ENCODE measurements at places on chromosomes 16 and 17.

- no peak for DNase-seq
Measured at GRCh38 chr17:4560421-4560820, at the start of gene GGT6. TSS of gene GGT6 (minus strand) at chr17:4560577. CDS start at chr17:4560521, 56 bp downstream.

DNA sequence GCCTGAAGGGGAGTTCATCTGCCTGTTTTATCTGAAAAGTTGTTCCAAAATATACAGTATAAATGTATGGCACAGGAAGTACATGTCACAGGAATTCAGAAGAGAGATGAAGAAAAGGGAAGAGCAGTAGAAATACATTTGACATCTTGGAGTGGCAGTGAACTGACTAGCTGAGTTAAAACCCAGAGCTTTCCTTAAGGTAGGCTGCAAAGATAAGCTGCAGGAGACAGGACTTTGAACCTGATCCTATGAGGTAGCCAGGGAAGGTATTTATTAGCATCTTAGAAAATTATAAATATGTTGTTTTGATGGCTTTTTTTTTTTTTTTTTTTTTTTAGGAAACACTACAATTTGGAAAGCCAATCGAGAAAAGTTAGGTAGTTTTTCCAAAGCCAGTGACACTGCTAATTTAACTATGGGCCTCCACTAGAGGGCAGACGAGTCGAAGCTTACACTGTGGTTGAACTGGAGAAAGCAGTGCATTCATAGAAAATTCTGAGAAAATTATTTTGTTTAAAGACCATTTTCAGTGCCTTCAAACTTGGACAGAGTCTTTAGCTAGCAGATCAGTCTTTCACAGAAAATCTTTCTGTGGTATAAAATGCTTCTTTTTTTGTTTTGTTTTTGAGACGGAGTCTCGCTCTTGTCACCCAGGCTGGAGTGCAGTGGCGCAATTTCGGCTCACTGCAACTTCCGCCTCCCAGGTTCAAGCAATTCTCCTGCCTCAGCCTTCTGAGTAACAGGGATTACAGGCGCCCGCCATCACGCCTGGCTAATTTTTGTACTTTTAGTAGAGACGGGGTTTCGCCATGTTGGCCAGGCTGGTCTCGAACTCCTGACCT lies 122.3 kb downstream of the SSH2 start:
- no peak for DNase-seq

DNA sequence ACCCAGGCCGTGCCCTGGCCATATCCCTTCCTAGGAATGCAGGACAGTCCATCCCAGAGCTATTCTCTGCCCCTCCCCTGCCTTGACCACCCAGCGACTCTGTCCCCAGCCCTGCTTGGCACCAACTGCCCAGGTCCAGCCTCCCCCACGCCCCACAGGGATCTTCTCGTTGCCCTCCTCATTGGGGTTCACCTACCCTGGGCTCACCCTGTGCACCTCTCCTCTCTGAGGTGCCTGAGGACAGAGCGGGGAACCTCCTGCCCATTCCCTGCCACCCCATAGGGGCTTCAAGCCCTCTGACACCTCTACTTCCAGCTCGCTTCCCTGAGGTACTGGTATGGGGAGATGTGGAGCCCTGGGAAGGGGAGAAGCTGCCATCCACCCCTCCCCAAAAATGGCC lies 6.2 kb upstream of the MPP2 start:
- no peak for DNase-seq

- no peak for DNase-seq
Measured at GRCh38 chr17:20926532-20926931, 116.3 kb downstream of the USP22 start.

DNA sequence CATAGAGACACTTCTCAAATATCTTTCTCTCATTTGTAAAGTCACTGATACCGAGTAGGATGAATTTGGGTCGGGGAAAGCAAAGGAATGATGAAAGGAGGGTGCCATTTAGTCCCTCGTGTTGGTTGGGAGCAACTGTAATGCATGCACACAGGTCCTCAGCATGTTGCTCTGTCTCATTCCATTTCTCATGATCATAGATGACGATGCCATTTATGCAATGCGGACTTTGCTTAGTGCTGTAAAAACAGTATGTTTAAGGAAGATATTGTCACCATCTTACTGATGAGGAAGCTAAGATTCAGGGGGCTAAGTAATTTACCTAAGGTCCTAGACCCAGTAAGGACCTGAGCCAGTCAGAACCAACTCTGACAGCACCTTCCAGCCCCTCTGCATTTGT lies 100.1 kb downstream of the AATF start:
- no peak for DNase-seq

DNA sequence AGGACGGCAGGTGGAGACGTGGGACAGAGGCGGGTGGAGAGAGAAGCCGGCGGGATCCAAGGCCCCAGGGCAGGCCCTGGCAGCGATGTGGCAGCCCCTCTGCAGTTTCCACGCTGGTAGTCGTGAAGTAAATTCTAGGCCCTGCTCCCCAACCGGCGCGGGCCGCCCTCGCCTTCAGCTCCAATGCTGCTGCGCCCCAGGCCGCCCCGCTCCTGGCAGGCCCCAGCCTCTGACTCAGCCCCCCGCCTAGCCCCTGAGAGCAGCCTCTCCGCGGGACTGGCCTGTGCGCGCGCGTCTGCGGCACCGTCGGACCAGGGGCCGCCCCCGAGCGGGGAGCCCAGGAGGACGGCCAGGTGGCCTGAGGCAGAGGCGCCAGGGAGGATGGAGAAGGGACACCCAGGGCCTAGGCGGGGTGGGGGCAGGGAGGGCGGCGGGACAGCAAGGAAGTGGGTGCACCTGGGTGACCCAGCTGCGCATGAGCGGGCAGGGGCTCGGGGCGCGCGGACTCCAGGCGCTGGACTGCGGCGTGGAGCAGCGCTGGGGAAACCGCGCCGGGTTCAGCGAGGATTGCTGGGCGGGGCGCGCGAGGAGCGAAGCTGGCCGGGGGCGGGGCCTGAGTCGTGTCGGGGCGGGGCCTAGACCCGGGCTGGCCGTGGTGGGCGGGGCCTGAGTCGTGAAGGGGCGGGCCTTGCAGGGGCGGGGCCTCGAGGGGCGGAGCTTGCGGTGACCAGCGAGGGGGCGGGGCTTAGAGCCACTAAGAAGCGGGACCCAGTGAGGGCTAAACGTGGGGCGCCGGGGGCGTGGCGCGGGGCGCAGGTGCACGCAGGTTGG lies 29.6 kb downstream of the ZNF778 start:
- DNase-seq = no peak

DNA sequence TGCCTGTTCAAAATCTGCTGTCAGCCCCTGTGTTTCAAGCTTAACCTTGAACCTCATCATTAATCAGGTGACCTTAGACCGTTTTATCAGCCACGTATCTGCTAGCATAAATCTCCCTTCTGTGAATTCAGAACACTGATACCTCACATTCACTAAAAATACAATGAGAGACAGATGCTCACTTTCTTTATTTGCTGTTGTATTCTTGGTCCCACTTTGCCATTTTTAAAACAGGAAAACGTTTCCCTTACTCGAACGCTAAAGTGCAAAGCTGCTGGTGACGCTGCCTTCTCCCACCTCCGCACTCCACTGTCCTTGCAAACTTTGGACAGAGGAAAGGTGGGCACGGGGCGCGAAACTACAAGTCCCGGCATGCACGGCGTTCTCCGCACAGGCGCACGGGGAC lies 220 bp upstream of the ARHGAP44 start:
- no peak for DNase-seq

DNA sequence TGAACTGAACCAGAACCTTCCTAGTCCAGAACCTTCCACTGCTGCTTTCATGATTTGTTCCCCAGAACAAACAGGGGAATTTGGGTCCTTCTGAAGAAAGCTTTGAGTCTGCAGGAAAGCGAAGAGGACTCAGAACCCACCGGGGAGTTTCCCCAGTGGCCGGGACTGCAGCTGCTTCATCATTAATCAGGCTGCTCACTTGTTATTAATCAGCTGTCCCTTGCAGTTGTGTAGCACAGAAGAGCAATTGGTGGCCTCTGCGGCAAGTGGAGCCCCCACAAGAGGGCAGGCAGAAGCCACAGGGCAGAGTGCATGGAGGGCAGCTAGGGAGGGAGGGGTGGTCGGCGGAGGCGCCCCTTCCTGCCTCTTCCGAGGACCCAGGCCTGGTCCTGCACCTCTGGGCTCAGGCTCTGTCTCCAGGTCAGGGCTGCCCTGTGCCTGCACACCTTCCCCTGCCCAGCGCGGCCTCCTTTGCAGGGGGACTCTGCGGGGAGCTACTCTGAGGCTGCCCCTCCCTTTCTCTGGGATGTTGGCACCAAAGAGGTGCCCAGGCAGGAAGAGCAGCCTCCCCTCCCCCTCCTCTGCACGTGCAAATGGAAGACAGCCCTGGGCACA lies 6.9 kb downstream of the CCL17 start:
- DNase-seq = no peak

- no peak for DNase-seq
Measured at GRCh38 chr17:14340857-14341754, 40.2 kb downstream of the HS3ST3B1 start.

- no peak for DNase-seq
Measured at GRCh38 chr17:78652024-78652423, 74.8 kb upstream of the DNAH17 start.

- DNase-seq = no peak
Measured at GRCh38 chr16:57049678-57050077, 42.7 kb upstream of the CPNE2 start.

GRCh38 chr17:73545109-73546032 lies 98.9 kb downstream of the SDK2 start:
- no peak for DNase-seq

- DNase-seq = no peak
Measured at GRCh38 chr17:43660816-43661493, 767 bp downstream of the MEOX1 start.

DNA sequence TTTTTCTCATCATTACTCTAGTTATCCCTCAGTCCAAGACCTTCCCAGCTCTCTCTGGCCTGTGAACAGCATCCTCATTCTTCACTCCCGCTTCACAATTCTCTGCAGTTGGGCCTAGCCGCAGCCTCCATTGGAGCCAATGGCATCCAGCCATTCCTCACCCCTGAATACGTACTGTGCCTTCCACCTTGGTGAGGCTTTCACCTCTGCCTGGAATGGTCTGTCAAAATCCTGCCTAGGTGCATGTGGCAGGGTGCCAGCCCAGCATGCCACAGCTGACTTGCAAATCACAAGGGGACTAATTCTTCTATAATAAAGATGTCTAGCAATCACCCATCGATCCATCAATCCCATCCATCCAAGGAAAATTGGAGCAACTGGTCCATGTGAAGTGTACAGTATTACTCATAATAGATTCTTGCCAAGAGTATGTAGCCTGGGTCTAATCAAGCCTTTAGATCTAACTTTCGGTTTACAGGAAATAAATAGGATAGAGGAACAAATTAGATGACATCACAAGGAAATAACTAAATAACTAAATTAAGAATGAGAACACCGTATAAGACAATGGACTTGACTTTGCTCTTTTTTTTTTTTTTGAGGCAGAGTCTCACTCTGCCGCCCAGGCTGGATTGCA lies 5.1 kb upstream of the CX3CL1 start:
- DNase-seq = no peak

- DNase-seq = no peak
Measured at GRCh38 chr16:30139583-30140481, 16.8 kb upstream of the MAPK3 start.

DNA sequence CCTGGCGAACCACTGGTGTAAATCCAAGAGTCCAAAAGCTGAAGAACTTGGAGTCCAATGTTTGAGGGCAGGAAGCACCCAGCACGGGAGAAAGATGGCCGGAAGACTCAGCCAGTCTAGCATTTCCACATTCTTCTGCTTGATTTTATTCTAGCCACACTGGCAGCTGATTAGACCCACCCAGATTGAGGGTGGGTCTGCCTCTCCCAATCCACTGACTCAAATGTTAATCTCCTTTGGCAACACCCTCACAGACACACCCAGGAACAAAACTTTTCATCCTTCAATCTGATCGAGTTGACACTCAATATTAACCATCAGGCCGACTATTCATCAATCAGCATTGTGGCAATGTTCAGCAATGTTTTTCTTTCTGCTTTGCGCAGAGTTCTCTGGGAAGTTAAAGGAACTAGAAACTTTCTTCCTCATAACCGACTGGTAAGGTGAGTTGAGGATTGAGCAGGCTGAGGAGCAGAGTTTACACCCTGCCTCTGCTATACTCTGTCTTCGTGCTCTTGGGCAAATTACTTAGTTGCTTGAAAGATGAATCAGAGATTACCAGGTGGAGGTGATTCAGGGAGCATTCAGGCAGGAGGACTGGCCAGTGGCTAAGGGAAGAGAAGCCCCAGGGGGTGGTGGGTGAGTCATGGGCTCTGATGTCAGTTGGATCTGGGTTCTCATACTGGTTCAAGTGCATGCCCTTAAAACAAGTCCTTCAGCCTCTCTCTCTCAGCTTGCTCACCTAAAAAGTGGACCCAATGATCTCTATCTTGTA lies 28.2 kb upstream of the BRD7 start:
- DNase-seq = no peak

GRCh38 chr16:76729525-76729924 lies 452.3 kb downstream of the CNTNAP4 start:
- peak; percentile 62 for DNase-seq

DNA sequence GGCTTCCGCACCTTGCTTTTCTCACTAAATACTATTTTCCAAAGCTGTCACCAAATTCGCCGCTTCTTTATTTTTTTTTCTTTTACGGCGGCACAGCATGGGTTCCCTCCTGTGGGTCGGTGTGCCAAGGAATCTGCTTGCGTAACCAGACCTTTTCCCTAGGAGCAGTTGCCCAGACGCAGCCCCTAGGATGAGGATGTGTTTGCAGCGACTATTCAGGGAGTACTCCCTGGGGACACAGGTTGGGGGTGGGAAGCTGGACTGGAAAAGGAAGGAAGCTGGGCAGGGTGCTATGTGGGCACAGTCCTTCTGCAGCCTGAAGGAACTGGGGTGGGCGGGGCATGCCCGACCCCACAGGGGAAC lies 49.0 kb upstream of the ZCCHC14 start:
- DNase-seq = no peak

GRCh38 chr16:78952630-78953029 lies 647.9 kb downstream of the MAF start:
- no peak for DNase-seq

- DNase-seq = no peak
Measured at GRCh38 chr16:30066761-30067583, 1.4 kb downstream of the ALDOA start.

DNA sequence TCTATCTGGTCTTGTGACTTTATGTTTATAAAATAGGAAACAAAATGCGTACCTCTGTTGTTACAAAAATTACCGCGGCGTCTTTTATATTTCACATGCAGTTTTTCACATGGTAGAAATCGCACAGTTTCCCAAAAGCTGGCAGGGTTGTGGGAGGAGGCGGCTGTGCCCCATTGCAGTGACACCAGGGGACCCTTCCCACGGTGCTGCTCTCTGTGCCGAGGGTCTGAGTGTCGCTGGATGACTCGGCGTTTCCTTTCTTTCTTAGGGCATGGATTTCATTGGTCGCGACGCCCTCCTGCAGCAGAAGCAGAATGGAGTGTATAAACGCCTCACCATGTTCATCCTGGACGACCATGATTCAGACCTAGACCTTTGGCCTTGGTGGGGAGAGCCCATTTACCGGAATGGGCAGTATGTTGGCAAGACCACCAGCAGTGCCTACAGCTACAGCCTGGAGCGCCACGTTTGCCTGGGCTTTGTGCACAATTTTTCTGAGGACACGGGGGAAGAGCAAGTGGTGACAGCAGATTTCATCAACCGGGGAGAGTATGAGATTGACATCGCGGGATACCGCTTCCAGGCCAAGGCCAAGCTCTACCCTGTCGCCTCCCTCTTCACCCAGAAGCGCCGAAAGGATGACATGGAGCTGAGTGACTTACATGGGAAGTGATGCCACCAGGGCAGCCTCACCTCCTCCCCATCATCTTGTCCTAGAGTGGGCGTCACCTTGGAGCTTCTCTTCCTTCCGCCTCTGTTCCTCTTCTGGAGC lies 17.2 kb upstream of the CLEC18C start:
- no peak for DNase-seq

Data from NCI-H1417 treated with DMSO at 0.1 percent for 48 hours (cell line).